HFFc6 (cell line): ENCODE measurements at places on chromosomes 3 and 15.
A peak's percentile ranks its signal among the peaks of the same experiment; 100 is the strongest.

DNA sequence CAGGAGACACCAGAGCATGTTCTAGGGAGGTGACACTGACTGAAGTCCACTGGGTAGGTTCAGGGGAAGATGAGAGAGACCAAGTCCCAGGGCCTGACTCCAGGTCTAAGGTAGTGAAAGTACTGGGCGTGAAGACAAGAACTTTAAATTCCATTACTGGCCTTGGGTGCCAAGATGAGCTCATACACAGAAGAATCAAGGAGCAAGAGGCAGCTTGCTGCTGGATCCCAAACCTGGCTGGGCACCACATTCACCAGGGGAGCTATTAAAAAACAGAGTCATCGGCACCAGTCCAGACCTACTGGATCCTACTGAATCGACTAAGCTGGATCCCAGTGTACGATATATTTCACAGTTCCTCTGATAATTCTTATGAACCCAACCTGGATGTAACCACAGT is 42.1 kb upstream of the ATG7 start:
- no peak for DNase-seq

- DNase-seq = no peak
Measured at GRCh38 chr3:194314388-194315068, 36.6 kb downstream of the CPN2 start.

DNA sequence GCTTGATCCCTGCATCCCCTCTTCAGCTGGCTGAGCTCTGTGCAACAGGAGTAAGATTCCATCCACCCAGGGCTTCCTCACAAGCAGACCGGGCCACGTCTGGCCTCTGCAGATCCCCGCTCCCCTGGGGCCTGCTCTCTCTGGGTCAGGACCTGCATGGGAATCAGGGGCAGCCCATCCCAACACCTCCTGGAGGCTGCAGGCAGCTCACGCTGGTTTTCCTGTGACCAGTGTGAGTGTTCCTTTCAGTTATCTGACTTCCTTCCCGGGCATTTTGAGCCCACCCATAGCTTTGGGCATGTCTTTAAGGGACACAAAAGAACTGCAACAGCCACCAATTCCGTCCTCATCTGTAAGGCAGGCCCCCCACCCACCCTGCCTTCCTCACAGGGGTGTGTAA is 16.3 kb downstream of the NUP210 start:
- no peak for DNase-seq

GRCh38 chr15:41233367-41233771 is 2.3 kb downstream of the CHP1 start:
- DNase-seq = peak; percentile 68
